ENCODE measurements at places on chromosomes 7 and 10.

DNA sequence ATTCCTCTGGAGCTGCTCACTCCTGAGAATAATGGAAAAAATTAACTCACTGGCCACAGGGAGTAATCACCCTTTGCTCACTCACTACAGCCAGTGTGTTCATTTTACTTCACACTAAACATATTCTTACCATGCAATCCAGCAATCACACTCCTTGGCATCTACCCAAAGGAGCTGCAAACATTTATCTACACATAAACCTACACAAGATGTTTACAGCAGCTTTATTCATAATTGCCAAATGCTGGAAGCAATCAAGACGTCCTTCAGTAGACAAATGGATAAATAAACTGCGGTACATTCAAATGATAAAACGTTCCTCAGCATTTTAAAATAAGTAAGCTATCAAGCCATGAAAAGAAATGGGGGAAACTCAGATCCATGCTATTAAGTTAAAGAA, 34.2 kb upstream of the POM121L12 start:
- DNase-seq: no peak

DNA sequence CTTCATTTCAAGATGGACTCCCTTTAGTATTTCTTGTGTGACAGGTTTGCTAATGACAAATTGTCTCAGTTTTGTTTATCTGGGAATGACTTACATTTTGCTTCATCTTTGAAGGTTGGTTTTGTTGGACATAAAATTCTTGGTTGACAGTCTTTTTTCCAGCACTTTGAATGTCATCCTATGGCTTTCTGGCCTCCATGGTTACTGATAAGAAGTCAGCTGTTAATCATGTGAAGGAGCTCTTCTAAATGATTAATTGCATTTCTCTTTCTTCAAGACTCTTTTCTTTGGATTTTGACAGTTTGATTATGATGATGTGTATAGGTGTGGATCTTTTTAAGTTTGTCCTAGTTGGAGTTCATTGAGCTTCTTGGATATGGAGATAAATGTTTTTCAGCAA, 26.9 kb upstream of the HHEX start:
- DNase-seq: no peak

GRCh38 chr7:42628054-42628453, 283.8 kb downstream of the C7orf25 start:
- no peak for DNase-seq

DNA sequence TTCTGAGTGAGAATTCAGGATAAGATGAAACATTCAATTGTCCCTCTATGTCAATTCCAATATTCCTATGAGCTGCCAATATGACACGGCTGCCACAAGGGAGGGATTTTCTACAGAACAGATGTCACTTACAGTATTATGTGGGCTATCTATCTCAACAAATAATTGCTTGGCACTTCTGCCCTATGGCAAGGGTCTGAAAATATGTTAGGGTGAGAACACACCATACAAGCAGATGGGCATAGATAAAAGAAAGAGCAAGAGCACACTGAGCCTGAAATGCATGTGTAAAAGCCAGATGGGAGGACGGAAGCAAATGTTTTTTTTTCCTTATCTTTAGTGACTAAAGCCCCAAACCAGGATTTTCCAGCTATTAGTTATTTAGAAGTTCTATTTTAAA, 70.1 kb upstream of the TFEC start:
- DNase-seq: no peak

GRCh38 chr7:18357691-18358090, 137.9 kb upstream of the HDAC9 start:
- no peak for DNase-seq

GRCh38 chr10:9869205-9869604, 1148.5 kb upstream of the CELF2 start:
- DNase-seq: no peak

DNA sequence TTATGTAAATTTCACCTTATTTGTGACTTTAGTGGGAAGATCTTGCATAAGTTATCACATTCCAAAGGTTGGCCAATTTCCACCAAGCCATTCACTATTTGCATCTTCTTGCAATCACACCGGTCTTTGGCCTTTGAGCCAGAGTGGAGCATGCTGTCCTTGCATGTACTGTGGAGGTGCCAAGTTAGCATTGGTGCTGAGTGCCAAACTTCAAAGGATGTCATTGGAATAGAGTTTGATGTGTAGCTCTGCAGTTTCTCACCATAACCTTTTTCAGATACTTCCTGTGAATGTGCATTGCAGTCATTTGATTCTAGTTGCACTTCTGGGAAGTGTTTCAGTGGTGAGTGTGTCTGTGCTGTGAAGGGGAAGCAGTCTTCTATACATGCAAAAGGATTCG, 620.6 kb downstream of the SUGCT start:
- no peak for DNase-seq

DNA sequence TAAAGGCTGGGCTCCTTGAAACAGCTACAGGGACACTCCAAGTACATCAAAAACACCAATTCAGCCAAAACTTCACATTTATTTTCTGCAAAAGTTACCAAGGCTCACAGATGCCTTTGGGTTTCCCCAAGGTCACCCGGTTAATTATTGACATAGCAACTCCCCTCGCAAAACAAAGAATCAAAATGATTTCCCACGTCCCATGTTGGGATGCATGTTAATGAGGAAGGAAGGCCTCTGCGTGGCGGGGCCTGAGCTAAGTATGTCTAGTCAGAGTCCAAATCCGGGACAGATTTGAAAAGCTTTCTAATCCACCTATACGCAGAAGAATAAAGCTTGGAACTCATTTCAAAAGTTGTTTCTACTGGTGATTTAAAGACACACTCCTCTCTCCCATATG, 535 bp upstream of the TMEM72 start:
- DNase-seq: no peak

- DNase-seq: no peak
Measured at GRCh38 chr10:46237815-46238510, 48.8 kb upstream of the ANTXRL start.

- no peak for DNase-seq
Measured at GRCh38 chr10:100083623-100084022, 2.0 kb upstream of the CPN1 start.

DNA sequence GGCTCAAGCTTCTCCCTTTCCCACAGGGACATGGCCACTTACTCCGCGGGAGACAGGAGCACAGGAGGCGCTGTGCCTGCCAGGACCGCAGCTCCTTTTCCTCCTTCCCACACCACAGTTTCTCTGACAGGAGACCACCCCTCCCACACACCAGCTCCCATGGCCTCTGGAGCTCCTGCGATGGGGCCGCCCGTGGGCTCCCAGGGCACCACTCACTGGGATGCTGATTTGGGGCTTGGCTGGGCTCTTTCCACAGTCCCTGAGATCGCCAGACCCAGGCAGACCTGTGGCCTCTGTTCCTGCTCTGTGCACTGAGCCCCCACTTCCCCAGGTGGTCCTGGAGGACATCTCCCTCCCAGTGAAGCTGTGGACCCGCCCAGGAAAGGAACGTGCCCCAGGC, 226.9 kb upstream of the SHH start:
- no peak for DNase-seq

DNA sequence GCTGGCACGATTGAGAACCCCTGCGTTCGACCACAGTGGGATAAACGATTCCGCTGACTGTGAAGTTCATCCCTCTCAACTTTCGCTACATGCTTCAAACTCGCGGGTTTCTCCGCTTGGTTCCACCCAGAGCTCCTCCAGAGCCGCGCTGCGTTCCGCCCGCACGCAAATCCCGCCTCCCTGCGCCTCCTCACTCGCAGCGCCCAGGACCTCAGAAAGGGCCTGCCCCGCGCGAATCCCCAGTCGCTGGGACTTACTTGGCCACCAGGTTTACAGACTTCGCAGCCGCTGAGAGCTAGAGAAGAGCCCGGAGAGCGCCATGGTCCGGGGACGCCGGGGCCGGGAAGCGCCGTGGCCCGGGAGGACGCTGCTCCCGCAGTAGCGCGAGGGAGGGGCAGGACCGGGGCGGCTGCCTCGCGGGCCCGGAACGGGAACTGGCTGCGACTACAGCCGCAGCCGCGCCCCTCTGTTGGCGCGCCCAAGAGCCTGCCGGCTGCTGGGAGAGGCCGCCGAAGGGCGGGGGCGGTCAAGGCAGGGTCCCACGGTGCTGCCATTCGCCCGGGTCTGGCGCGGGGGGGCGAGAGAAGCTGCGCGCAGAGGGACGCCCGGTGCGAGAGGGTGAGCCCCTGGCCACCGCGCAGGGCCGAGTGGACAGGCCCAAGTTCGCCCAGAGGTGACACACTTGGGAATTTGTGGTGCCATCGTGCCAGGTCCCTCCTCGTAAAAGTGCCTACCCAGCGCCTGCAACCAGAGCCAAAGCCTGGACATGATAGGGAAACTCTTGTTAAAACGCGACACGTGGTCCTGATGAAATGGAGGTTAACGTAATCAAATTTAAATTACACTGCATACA, at the start of gene NOD1:
Gene NOD1 (minus strand): TSS at position 436 of the 853 bp plus-strand sequence. CDS start 21,863 bp downstream, outside the sequence.
- peak; percentile 2 for DNase-seq

- DNase-seq: no peak
Measured at GRCh38 chr10:131814567-131815265, 86.1 kb upstream of the PPP2R2D start.

- no peak for DNase-seq
Measured at GRCh38 chr10:126262233-126262838, 125.9 kb downstream of the ADAM12 start.

DNA sequence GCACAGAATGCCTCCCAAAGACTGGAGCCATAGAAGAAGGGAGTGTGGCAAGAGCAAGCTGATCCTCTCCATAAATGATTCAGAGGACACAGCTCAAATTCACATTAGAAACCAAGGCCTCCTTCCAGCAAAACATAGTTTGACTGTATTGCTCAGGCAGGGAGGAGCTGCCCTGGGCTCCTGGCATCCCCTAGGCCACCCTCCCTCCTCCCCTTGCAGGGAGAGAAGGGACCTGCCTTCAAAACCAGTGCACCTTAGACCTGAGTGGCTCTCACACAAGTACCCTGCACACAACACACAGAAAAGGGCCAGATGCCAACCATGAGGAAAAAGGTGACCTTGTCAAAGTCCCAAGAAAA, 64.7 kb downstream of the CREB3L2 start:
- DNase-seq: no peak

DNA sequence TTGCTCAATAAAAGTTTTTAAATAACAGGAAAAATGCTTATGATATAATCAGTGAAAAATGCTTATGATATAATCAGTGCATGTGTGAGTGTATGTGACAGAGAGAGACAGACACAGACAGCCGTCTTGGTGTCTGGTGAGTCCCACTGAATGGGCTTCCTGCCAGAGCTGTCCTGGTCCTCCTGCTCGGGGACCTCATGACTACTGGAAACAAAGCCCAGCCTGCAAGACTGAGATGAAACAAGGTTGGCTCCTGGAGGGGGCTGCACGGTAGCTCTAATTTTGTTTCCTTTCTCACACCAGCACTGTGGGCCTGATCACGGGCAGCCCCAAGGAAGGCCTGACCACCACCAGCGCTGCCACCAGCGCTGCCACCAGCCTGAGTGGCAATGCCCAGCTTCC, 57.3 kb downstream of the NRP1 start:
- no peak for DNase-seq

DNA sequence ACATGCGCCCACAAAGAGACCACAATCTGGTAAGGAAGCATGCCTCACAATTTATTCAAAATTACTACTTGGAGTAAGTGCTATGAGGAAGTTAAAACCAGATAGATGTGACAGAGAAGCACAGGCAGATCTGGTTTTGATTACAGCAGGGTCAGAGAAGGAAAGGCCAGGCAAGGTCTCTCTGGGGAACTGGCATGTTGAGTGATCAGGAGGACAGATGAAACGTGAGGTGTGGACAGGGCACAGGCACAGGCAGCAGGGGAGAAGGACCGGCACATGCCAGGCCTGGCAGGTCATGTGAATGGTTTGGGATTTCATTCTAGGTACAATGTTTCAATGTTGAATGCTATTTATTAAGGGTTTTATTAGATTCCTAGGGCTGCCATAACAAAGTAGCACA, 51.6 kb downstream of the GPAM start:
- no peak for DNase-seq

DNA sequence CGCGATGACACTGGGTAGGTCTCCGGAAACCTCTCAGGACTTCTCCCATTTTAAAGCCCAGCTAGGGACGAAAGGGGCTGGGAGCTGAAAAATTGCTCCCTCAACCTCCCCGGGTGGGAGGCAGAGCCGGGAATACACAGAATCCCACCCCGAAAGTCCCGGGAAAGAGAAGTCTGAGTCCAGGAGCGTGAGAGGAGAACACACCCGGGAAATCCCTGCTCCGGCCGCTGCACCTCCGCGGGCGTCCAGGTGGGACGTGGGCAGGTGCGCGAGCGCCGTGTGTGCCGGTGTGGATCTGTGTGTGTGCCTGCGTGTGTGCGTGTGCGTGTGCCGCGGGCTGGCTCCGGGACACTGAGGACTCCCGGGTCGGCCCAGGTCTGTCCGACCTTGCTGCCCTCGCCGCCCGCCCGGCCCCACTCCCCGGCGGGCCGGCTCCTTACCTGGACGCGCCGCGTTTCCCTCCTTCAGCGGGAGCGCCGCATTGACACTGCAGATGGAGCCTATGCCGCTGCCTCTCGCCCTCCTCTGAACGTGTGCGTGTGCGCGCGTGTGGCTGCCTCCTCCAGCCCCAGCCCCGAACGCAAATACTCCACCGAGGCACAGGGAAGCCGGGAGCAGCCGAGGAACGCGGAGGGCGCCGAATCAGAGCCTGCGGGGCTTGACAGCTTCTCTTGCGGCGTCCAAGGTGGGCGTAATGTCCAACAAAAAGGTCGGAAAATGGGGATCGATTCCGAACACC, at the start of gene PLXNA4:
Gene PLXNA4 (minus strand): TSS at position 489 of the 739 bp plus-strand sequence. CDS start 67,777 bp downstream, outside the sequence.
- no peak for DNase-seq

GRCh38 chr7:92835261-92835850, 1.0 kb downstream of the CDK6 start:
- DNase-seq: no peak

DNA sequence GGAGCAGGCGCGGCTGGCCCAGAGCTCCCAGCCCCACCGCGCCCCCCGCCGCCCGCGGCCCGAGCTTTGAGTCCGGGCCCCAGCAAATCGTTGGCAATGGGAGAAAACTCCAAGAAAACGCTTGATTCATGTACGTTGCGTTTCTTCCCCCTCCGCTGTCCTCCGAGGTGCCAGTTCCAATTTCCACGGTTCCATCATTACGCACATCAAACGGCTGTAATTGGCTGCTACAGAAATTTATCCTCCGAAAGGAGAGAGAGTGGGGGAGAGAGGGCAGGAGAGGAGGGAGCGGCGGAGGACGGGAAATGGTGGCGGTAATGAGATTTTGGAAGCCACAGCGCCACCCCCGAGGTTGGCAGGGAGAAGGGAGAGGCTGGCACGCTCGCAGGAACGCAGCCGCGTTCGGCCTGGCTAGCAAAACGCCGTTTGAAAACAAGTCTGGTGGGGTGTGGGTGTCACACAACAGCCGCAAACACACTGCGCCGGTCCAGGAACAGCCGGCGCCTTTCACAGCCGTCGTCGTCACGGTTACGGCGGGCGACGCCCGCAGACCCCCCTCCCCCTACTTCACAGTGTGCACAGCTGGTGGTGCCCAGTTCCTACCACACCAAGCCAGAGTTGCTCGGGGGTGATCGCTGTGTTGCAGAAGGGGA, 57.5 kb downstream of the UNCX start:
- no peak for DNase-seq

Data from stimulated activated CD4-positive, alpha-beta T cell treated with anti-CD3 and anti-CD28 coated beads, Interleukin-1b, Interleukin-23, amount 100 ng/mL, for 1 hour (primary cell).